ENCODE measurements at places on chromosomes 1 and 21.
A peak's percentile ranks its signal among the peaks of the same experiment; 100 is the strongest.

DNA sequence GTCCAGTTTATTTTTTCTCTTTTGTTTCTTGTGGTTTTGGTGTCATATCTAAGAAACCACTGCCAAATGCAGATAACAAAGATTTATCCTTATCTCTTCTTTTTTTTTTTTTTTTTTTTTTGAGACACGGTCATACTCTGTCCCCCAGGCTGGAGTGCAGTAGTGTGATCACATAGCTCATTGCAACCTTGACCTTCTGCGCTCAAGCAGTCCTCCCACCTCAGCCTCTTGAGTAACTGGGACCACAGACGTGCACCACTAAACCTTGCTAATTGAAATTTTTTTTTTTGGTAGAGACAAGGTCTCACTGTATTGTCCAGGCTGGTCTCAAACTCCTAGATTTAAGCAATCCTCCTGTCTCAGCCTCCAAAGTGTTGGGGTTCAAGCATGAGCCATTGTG, 8.9 kb downstream of the SLC66A1 start:
- DNase-seq, result no peak

DNA sequence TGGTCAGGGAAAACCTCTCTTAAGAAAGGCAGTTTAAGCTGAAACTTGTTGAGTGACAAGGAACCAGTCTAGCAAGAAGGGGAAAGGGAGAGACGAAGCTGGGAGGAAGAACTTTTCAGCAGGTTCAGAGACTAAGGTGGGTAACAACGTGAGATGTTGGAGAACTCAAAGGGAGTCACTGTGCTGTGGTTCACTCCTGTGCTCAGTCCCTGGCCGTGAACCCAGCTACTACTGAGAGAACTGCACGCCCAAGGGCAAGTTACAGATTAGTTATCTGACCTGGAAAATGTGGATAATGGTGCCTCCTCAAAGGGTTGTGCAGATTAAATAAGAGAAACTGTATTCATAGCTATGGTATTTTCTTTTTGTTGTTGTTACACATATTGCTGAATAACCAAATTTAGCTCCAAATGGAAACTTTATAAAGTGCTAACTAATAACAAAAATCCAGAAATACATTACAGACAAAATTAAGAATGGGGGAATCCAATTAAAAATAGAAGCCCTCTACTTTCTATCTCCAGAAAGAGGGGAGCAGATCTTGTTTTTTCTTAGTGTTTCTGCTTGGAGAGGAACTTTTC, 2.9 kb downstream of the ZBTB40 start:
- no peak for DNase-seq

- DNase-seq, result no peak
Observed at GRCh38 chr1:225766967-225767633, 10.5 kb upstream of the SRP9 start.

DNA sequence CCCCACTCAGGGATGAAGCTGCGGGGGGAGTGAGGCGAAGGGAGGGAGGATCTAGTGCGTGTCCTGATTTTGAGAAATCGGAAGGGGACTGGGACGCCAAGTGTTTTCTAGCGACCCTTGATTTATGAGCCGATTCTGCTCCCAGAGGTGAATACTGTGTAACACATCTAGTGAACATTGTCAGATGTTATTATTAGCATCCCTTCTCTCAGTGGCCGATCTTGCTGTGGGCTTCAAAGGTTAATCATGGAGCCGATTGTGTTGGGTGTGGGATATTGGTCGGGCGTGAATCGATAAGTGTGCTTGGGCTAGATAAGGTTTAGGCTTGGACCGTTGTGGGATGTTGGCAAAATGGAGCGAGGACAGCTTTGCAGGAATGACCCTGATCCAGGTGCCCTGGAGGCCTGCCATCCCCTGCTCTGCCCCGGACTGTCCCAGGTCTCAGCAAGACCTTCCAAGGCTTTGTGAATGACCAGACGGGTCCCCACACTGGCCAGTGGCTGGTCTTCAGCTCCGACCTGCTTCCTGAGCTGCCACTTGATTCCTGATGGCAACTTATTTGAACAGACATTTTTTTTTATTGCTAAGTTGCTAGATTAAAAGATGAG, 2.2 kb downstream of the AJAP1 start:
- DNase-seq, result no peak

- no peak for DNase-seq
Observed at GRCh38 chr1:91844862-91845528, 41.0 kb downstream of the TGFBR3 start.

DNA sequence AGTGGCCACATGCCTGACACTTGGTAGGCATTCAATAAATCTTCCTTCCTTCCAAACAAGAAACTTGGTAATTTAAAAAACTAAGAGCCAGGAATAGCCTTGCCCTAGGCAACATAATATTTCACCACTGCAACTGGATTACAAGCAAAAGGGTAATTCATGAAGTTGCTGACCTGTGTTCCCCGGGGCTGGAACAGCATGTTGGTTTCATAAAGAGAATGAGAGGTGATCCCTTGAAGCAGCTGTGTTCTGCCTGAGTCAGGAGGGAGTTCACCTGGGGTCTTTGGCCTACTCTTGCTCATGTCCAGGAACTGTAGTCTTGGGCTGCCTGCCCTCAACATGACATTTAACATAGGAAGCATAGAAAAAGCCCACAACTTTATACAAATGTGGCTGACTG, 329.0 kb upstream of the DAB1 start:
- no peak for DNase-seq

DNA sequence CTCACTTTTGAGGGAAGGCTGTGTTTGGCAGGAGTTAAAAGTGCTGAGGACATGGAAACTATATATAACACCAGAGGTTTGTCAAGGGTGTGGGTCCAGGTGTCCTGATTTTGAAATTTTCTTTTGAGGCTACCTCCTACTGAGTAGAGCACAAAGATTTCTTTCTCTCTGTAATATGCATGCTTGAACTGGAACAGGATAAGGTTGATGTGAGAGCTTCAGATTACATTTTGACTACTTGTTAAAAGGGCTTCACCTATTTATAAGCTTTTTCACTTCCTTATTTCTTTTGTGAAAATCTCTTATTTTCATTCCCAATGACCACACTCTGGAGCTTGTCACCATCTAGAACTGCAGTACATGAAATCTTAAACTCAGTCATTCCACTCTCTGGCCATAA, 59.8 kb upstream of the PLA2G4A start:
- DNase-seq, result no peak

- DNase-seq, result no peak
Observed at GRCh38 chr1:41713141-41713540, 205.6 kb downstream of the HIVEP3 start.

GRCh38 chr1:215717677-215718426, 150.7 kb downstream of the KCTD3 start:
- DNase-seq, result no peak

GRCh38 chr1:205064741-205065316, 19.4 kb downstream of the TMEM81 start:
- DNase-seq, result no peak

GRCh38 chr1:200895443-200895789, 716 bp downstream of the INAVA start:
- DNase-seq, result no peak

GRCh38 chr1:18175530-18176377, 68.2 kb downstream of the IGSF21 start:
- no peak for DNase-seq

DNA sequence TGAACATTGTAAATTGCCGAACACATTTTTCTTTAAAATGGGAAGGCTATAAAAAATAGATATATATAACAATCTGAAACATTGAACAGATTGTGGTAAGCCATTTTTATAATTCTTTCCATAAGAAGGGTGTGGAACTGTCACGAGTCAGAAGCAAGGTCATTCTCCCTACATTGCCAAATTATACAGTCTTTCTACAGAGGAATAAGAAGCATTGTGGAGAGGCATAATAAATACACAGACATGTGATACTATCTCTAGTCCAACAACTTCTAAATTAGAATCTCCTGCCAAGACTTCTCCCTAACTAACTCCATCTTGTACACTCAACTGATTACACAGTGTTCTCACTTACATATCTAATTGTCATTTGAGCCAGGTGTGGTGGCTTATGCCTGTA, 227.9 kb downstream of the CENPF start:
- DNase-seq, result no peak

- no peak for DNase-seq
Observed at GRCh38 chr1:150748878-150749719, 16.5 kb downstream of the CTSS start.

DNA sequence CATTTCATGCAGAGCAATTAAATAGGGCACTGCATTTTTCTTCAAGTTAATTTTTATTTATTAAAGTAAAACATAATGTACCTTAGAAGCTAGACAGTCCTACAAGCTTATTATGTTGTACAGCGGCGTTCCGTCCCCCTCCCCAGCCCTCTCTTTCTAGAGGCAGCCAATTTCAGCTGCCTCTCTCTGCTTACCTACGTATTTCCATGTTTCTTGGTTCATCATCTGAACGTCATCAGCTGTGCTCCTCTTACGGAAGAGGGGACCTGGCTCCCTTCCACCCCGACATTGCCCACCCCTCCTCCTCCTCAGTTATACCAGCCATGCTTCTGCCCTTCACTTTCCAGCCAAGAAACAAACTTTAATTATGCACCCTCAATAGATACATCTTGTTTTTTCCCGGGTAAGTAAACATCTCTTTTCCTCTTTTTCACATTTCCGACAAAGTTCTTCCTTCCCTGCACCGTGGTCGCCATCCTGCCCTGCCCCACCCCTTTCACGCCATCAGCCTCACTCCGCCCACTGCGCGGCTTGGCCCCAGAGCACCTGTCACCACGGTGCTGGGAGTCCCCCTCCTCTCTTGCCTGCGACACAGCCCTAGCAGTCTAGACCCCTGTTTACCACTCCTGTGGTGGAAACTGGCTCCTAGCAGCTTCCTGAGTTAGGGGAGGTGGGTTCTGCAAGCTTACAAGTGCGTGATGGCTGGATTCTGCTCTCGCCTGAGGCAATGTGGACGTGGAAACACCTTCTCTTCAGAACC, 57.9 kb downstream of the SLC37A1 start:
- DNase-seq, result no peak

DNA sequence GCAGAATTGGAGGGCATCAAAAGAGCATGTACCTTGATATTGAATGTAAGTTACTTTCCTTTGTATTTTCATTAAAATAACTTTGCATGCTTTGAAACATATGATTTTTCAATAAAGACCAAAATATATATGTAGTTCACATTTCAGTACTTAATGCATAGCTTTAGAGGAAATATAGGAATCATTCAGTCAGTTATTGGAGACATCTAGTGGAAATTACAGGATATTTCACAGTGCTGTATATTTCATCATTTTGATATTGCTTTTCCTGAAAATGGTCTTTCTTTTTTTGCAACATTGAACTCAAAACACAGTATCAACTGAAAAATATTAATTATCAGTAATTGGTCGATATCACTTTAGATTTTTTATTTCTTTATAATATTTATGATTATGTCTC, 375.8 kb downstream of the NCAM2 start:
- no peak for DNase-seq

GRCh38 chr1:103087256-103087655, 21.1 kb downstream of the COL11A1 start:
- DNase-seq, result no peak

DNA sequence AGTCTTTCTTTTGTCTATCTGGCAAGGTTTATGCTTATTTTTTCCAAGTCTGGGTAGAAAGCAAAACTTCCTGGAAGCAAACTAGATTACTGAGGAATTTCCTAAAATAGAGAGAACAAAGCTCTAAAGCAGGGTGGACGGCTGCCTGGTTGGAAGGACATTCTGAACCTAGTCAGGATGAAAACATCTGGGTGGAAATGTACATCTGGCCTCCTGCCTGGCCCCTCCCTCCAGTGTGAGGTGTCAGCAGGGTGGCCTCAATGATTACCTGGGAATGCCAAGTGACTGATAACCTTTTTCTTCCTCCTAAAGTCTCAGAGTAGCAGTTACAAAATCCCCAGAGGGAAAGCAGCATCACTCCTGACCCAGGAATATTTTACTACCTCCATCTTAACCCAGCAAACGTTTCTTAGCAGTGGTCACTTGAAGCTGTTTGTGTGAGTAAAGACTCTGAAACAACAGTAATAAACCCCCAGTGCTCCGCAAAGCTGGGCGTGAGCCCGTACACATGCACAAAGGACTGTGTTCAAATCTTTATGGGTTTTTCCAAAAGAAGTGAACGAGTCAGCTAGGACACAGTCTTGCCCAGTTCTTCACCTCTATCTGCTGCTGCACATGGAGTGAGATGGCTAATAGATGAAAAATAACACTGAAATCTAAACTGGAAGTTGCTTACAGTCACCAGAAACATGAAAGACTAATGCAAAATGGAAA, 18.9 kb downstream of the ANGPTL7 start:
- DNase-seq, result no peak

DNA sequence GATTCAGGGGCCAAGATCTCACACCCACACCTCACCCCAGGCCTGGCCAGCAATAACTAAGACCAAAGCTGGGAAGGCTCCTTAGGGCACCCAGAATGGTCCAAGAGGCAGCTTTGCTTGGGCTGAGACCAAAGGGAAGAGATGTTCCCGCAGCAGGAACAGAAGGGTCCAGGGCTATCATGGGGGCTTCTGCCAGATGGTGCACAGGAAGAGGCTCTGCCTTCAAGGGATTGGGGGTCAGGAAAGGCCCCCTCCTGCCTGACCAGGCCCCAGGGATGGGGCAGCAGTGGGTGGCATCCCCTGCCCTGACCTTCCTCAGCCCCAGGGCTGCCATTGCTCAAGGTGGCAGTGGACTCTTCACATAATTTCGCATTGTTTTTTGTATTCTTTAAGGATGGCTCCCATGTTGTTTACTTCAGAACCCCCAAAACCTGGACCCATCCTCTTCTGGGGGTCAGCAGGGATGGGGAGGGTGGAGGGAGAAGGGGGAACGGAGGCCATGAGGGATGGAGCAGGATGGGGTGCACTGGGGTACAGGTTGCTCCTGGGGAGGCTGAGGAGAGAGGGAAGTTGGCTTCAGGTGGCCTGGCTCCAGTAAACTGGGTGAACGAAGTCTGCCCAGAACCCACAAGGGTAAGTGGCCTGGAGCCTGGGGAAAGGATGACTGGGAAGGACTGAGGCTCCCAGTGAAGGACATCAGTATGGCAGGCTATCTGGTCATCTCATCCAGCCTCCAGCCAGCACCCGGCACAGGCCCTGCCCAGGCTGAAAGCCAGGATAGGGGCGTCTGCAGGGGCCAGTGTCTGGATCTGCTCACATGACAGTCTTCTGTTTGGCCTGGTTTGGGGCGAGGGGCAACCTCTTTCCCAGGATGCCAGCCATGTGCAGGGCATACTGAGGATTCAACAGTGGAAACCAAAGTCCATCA, 2.6 kb upstream of the NADK start:
- DNase-seq, result no peak

- no peak for DNase-seq
Observed at GRCh38 chr1:167871331-167871730, 42.6 kb downstream of the ADCY10 start.

DNA sequence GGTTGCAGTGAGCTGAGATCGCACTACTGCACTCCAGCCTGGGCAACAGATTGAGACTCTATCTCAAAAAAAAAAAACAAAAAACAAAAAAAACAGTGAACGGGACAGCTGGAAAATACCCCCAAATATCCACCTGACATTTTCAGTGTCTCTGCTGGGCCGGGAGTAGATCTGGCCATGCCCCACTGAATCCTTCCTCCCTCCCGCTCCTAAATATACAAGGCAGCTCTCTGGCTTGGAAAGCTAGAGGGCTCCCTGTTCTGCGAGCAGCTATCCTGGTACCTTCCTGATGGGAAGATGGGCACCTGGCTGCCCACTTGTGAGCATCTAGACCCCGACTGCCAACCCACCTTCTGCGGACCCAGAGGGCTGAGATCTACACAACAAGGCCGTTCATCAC, 21.4 kb downstream of the SPSB1 start:
- no peak for DNase-seq

- DNase-seq, result peak; percentile 55
Observed at GRCh38 chr1:201020721-201021629, 2.5 kb downstream of the KIF21B start.

Measured in activated T-cell treated with anti-CD3 and anti-CD28 coated beads, Interleukin-2, amount 50 U/mL, for 72 hours (primary cell).